Mesothelial cell of epicardium (in vitro differentiated cells): ENCODE measurements at places on chromosomes 16 and 17. TPM values are rescaled to one million over a fixed set of nuclear protein-coding genes. Genes with fewer than 3 reads are reported as not detected.

RAPGEFL1 gene
- total RNA-seq, result 23.1 to 28.2 TPM (median 23.8 TPM) in 3 replicates

KRT24 gene
- not detected in 3 replicates for total RNA-seq

KRTAP1-1 gene
- not detected in 3 replicates for total RNA-seq

CENPV gene
- total RNA-seq, result 98.7 to 107 TPM (median 102 TPM) in 3 replicates

CARD14 gene
- total RNA-seq, result 5.4 to 6.9 TPM (median 6.8 TPM) in 3 replicates

KRT16 gene
- total RNA-seq, result 0.40 to 0.79 TPM (median 0.40 TPM) in 3 replicates

MEFV gene
- total RNA-seq, result 0.20 TPM in 1 of 3 replicates, not detected in the others

RASD1 gene
- total RNA-seq, result 1.9 to 2.8 TPM (median 2.1 TPM) in 3 replicates

PRCD gene
- total RNA-seq, result 8.7 to 9.9 TPM (median 9.9 TPM) in 3 replicates

IGFBP4 gene
- total RNA-seq, result 106 to 111 TPM (median 108 TPM) in 3 replicates

HS3ST6 gene
- 0.22 to 0.36 TPM in 2 of 3 replicates, not detected in the other for total RNA-seq

FOXN1 gene
- 0.34 to 0.42 TPM (median 0.34 TPM) in 3 replicates for total RNA-seq

SOX8 gene
- 4.7 to 6.0 TPM (median 5.1 TPM) in 3 replicates for total RNA-seq

RETREG3 gene
- 77.7 to 79.1 TPM (median 77.8 TPM) in 3 replicates for total RNA-seq

IKZF3 gene
- total RNA-seq, result 0.58 to 0.75 TPM (median 0.67 TPM) in 3 replicates

GNAO1 gene
- 2.2 to 3.3 TPM (median 2.8 TPM) in 3 replicates for total RNA-seq

CMIP gene
- 70.0 to 74.9 TPM (median 71.0 TPM) in 3 replicates for total RNA-seq

SULT1A3 gene
- 27.4 to 31.2 TPM (median 27.6 TPM) in 3 replicates for total RNA-seq

CEMP1 gene
- 0.75 to 1.7 TPM (median 1.1 TPM) in 3 replicates for total RNA-seq

EME1 gene
- 7.8 to 11.6 TPM (median 10.3 TPM) in 3 replicates for total RNA-seq

CCL17 gene
- total RNA-seq, result not detected in 3 replicates

NPIPB6 gene
- total RNA-seq, result 6.6 to 8.7 TPM (median 8.2 TPM) in 3 replicates
